ENCODE measurements at places on chromosomes 7 and 10. TPM values are rescaled to one million over a fixed set of nuclear protein-coding genes. Genes with fewer than 3 reads are reported as not detected.

DNA sequence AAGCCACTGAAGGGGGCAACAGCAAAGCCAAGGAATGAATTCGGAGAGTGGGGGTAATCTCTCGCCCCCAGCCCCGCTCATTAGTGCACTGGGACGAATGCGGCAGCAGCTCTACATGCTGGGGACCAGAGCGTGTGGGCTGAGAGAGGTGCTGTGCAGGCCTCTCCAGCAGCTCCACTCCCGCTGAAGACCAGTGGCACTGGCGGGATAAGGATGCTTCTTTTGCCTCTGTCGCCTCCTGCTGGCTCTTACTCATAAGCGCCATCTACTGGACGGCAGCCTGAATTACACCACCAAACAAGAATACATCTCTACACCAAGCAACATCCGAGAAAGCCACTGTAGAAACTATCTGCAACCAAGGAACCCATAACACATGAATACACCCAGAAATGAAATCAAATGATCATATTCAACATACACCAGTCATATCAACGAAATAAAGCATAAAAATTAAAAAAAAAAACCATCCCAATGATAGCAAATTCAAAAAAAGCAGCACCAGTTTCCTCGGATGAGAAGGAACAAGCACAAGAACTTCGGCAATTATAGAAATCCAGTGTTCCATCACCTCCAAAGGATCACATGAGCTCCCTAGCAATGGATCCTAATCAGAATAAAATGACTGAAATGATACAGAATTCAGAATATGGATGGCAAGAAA lies 79.0 kb upstream of the TMEM168 start:
- DNase-seq: no peak

- no peak for DNase-seq
Observed at GRCh38 chr10:72687035-72687434, 4.9 kb upstream of the MCU start.

- DNase-seq: no peak
Observed at GRCh38 chr7:147249956-147250355, 1133.4 kb downstream of the CNTNAP2 start.

- DNase-seq: no peak
Observed at GRCh38 chr7:71538210-71538609, 406.3 kb downstream of the GALNT17 start.

GRCh38 chr7:25795824-25796235 lies 356.2 kb upstream of the NFE2L3 start:
- no peak for DNase-seq

GRCh38 chr7:130732980-130733930 lies 752 bp downstream of the KLF14 start:
- DNase-seq: no peak

DNA sequence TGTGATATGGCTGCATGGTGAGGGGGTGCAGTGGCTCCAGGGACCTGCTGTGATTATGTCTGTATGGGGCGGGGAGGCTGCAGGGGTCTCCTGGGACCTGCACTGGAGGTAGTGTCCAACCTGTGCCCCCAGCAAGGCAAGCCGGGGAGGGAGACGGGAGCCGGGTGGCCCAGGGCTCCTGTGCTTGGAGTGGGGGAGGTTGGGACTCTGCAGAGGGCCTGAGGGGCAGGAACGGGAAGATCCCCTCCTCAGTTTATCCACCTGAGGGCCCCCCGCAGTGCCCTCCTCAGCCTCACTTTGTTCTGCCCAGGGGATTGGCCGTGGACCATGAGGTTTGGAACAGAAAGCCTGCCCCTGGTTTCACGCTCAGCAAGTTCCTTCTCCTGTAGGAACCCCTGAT lies 22.8 kb upstream of the PWWP2B start:
- DNase-seq: no peak

DNA sequence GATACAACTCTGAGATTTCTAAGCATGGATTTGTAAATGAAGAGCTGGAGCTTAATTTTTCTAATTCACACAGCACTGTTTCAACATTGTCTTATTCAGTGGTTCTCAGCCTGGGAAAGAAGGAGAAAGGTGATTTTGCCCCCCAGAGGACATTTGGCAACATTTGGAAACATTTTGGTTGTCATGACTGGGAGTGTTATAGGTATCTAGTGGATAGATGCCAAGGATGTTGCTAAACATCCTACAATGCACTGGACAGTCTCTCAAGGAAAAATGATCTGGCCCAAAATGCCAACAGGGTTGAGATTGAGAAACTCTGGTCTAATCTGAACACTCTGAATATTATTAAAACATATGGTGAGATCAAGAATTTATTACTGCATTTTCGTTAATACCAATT lies 3.8 kb upstream of the CAV2 start:
- DNase-seq: no peak

- DNase-seq: no peak
Observed at GRCh38 chr7:28115261-28115660, 65.3 kb downstream of the JAZF1 start.

DNA sequence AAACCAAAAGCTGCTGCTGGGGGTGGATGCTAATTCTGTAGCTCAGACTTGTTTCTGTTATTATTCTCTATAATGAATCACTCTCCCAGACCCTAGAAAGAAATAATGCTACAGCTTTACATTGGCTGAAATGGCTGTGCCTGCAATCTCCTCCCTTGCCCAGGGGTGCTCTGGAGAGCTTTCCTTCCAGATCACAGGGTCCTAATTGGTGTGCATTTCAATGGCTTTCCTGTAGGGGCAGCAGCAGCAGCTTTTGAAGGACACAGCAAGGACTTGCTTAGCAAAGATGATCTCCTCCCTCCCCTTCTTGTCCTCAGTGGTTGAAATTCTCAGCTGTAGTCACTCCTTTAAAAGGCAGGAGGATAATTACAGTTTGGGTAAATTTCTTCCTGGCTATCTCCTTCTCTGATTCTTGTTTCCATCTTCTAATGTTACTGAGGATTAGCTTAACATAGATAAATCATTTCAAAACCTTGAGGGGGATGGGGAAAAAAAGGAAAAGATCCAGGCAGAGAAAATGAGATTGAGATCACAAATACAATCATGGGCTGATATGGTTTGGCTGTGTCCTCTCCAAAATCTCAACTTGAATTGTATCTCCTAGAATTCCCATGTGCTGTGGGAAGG lies 120.2 kb upstream of the CTTNBP2 start:
- DNase-seq: no peak

GRCh38 chr7:73518470-73518869 lies 3.6 kb downstream of the BAZ1B start:
- no peak for DNase-seq

DNA sequence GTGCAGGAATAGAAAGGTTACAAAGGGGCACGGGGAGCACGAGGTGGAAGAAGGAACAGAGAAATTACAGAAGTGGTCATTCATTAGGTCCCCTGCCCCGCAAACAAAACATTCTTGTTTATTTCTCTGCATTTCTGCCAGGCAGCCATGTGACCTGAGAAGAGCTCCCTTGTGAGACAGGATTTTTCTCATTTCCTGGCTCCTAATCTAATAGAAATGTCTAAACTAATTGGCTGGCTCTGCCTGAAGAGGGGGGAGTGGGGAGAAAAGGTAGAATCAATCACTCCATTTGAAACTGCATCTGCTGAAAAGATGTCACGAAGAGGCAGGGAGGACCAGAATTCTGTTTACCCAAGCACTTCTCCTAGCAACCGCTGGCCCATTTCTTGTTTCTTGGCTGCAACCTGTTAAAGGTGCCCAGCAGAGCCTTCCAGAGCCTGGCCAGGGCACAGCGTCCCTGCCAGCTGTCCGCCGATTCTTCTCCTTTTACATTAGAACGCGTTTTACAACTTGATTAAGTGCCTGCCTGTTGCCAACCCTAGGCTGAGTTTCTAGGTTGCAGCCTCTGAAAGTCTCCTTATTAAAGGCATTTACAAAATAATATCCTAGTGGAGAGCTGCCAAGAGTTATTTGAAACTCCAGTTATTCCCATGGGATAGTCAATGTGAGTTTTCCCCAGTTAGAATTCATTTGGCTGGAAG lies 1227.6 kb downstream of the TYW1 start:
- no peak for DNase-seq

- peak; percentile 82 for DNase-seq
Observed at GRCh38 chr7:26078437-26079336, 73.3 kb upstream of the NFE2L3 start.

DNA sequence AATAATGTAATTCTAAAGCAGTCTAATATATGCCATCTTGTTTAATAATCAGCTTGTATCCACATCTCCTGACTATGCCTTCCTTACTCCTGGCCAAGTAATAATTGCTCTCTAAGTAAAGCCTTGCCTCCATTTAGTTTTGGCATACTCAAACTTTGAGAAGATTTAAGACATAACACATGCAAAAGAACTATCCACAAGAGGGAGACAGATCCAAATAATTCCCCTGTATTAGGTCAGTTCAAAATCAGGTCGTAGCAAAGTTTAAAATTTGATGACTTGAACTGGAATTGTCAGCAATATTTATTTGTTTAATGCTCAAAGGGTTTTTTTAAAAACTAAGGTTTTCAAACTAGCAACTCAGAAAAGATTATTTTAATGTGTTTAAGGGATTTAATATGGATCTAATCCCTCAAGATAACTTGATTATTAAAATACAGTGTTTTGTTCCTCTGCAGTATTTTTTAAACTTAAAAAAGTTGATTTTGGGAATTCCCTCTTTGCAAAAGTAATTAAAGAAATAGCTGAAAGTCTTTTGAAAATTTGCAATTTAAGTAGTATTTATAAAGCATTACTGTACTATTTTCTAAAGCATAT lies 95.3 kb downstream of the HDAC9 start:
- no peak for DNase-seq

DNA sequence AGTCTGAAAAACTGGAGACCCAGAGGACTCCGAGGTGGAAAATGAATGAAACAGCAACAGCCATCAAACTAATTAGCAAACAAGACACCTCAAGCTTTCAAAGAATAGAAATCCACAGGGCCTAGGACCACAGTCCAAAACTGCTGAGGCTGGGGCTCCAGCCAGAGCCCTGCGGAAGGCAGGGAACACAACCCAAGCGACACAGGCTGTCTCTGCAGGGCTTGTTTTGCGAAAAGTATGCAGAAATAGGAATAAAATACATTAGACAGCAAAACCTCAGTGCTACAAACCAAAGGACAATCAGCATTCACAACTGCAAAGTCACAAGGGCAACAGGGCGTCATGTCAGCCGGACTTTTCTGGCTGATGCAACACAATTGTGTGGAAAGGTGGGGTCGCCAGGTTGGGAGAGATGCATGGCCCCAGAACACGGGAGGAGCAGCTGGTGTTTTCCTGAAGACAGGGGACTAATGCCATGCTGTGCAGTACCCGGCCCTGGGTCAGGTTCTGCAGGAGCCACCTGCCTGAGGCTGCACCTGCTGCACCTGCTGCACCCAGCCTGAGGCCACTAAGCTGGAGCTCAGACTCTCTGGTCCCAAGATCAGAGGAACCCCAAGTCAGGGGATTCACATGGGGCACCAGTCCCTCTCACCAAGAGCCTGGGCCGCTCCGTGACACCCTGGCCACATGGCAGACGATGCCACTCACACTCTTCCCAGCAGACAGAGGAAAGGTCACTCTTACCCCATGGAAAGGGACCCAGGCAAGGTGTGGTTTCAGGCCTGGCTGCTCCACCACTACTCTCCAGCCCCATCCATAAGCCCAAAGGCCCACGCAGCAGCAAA lies 74.2 kb downstream of the MAD1L1 start:
- no peak for DNase-seq

DNA sequence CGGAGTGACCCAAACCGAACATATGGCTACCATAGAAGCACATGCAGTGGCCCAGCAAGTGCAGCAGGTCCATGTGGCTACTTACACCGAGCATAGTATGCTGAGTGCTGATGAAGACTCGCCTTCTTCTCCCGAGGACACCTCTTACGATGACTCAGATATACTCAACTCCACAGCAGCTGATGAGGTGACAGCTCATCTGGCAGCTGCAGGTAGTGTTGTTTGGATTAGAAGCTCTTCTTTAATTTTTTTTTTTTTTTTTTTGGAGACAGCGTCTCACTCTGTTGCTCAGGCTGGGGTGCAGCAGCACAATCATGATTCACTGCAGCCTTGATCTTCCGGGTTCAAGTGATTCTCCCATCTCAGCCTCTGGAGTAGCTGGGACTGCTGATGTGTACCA lies 45.8 kb downstream of the NRF1 start:
- no peak for DNase-seq

The OR13A1 gene
- total RNA-seq: 0.29 TPM

The FAM24A gene
- total RNA-seq: not detected

The ADAMTS14 gene
- not detected for total RNA-seq

The CUZD1 gene
- 3.9 TPM for total RNA-seq

The ZNF25 gene
- 11.0 TPM for total RNA-seq

The GJD4 gene
- total RNA-seq: not detected

The PLPP4 gene
- not detected for total RNA-seq

The GPR26 gene
- not detected for total RNA-seq

The MEOX2 gene
- total RNA-seq: not detected

The VSTM2A gene
- not detected for total RNA-seq

The CCL24 gene
- not detected for total RNA-seq

The GPR158 gene
- total RNA-seq: not detected

The EPO gene
- not detected for total RNA-seq

The ZNF503 gene
- 0.13 TPM for total RNA-seq

The DRGX gene
- total RNA-seq: not detected

The SUN3 gene
- not detected for total RNA-seq

The CREB5 gene
- 0.23 TPM for total RNA-seq

The ACSL5 gene
- total RNA-seq: 31.7 TPM

All from naive thymus-derived CD8-positive, alpha-beta T cell (primary cell).